ENCODE measurements at places on chromosomes 3 and 15.
A peak's percentile ranks its signal among the peaks of the same experiment; 100 is the strongest.

DNA sequence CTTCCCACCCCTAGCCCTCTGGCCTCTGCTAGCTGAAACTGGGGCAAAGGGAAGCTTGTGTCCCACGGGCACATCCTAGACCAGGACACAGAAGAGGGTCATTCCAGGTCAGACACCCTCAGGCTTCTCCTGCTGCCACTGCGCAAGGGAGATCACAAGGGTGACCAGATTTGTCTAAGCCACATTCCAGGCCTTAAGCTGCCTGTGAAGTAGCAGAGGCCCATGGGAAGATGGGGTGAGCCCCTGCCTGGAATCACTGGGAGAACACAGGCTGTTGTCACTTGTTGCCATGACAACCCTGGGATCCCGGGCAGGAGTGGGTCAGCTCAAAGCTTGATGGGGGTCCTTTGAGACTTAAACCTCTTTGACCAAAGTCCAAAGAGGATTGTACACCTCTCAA, 10.8 kb downstream of the STRA6 start:
- no peak for DNase-seq

DNA sequence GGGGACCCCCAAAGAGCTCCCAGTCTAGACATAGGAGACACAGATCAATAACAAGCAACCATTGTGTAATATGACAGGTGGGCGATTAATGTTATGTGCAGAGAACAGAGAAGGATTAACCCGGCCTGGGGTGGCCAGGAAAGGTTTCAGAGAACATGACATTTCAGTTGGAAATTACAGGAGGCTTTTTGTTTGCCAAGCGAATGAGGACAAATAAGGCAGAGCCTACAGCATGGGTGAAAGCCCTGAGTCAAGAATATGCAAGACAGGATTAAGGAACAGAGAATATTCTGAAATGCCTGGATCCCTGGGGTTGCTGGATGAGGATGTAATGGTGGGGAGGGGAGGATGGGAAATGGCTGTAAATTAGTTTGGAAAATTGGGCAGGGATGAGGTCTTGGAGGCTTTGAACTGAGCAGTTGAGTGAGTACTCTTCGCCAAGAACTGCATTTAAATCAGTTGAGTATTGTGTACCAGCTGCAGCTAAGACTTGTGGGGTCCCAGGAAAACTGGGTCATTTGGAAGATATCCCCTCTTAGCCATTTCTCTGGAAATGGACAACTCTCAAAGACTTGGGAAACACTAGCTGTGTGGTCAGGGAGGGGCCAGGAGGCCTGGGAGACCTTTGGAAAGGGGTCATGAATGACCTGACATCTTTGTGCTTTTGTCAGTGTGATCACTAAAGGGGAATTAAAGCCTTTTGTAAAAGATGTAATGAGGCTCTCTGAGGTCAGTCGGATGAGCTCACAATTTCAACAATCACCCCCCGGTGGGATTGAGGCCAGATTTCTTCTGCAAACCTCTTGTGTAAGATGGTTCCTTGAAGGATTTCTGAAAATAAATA, 198.6 kb upstream of the NR2E3 start:
- no peak for DNase-seq

DNA sequence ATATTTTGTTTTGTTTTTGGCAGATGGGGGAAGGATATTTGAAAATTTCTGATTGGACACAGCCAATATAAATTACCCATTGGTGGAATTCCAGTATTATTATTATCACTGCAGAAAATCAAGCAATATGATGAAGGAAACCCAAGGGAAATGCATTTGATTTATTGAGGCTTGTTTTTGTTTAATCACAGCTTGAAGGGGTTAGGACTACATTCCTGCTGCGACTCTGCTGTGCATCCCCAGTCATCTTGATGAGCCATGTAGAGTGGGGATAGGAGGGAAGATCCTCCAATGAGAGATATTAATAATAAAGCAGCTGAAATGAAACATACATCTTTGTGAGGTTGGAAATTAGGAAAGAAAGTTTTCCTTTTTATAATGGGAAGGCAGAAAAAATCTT, 208.6 kb downstream of the GAP43 start:
- no peak for DNase-seq

DNA sequence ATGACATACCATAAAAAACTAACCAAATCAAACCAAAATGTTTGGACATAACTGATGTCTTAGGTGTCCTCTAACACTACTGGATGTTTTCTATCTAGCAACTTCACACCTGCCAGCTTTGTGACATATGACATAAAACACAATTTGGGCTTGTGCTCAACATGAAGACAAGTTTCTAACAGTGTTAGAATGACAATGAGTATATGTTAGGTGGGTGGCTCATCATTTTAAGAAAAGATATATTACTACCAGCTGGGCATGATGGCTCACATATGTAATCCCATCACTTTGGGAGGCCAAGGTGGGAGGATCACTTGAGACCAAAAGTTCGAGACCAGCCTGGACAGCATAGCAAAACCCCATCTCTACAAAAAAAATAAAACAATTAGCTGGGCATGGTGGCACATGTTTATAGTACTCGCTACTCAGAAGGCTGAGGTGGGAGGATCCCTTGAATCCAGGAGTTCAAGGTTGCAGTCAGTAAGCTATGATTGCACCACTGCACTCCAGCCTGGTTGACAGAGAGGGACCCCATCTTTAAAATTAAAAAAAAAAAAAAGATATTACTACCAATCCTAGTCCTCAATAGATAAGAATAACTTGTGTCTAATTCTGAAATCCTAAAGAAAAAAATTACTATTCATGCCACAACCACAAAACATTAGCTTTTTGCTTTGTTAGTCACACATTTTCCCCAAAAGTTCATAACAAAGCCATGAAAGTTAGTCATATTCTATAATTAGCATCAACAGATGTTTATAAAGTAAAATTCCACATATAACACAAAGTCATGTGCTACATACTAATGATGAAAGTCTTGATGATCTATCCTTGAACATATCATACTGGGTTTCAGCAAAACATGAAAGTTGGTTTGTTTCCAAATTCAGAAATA, 59.9 kb downstream of the LRRFIP2 start:
- no peak for DNase-seq

- no peak for DNase-seq
Measured at GRCh38 chr3:173644086-173645082, 246.8 kb downstream of the NLGN1 start.

- peak; percentile 15 for DNase-seq
Measured at GRCh38 chr3:195908694-195909581, 587 bp upstream of the TNK2 start.

- no peak for DNase-seq
Measured at GRCh38 chr15:82854554-82854953, 45.1 kb downstream of the WHAMM start.

- DNase-seq, result no peak
Measured at GRCh38 chr3:68664276-68664675, 268.1 kb downstream of the TAFA4 start.

DNA sequence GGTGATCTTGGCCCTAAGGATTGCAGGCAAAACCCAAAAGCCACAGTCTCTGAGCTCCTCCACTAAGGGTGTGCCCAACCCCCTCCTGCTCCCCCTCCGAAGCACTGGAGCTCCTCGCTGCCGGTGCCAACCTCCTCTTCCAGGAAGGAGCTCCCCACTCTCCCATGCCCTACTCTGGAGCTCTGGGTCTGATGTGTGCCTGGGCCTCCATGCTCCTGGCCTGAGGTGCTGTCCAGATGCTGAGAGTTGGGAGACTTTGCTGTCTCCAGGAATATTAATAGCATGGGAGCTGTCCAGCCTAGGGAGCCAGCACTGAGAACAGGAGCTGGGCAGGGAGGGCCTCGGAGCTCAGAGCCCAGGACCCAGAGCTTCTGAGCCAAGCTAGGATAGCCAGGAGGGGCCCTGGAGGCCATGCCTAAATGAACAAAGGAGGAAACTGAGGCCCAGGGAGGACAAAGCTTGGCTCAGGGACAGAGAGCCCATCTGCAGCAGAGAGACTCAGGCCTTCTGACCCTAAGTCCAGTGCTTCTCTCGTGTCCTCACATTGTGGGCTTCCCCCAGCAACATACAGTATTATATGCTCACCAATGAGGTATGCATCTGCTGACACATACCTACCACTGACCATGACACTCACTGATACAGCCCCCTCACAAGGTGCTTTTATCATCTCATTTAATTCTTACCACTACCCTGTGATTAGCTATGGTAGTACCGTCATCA, 36.9 kb upstream of the HERC1 start:
- DNase-seq, result no peak

DNA sequence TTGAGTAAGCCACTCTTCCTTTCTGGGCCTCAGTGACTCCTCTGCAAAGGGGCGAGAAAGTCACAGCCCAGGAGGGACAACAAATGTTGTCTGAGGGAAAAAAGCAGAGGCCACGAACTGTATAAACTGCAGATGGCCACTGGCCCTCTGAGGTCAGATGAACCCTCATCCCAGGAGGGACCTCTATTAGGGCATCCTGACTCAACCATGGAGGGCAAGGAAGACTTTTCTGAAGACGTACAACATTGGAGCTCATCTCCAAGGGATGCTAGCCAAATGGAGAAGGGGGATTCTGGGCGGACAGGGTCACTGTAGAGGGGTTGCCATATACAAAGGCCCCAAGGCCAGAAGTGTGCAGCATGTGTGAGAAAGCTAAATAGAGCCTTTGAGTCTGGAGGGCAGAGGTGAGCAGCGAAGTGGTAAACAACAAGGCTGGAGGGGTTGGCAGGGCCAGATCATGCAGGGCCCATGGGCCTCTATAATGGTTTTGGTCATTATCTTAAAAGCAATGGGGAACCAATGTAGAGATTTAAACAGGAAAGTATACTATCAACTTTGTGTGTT, 16.7 kb downstream of the GRAMD2A start:
- no peak for DNase-seq

GRCh38 chr3:117226932-117227331, 517.4 kb downstream of the TUSC7 start:
- DNase-seq, result no peak

- no peak for DNase-seq
Measured at GRCh38 chr3:150385296-150386242, 22.5 kb upstream of the TSC22D2 start.

- no peak for DNase-seq
Measured at GRCh38 chr3:66411474-66411873, 89.3 kb downstream of the LRIG1 start.

DNA sequence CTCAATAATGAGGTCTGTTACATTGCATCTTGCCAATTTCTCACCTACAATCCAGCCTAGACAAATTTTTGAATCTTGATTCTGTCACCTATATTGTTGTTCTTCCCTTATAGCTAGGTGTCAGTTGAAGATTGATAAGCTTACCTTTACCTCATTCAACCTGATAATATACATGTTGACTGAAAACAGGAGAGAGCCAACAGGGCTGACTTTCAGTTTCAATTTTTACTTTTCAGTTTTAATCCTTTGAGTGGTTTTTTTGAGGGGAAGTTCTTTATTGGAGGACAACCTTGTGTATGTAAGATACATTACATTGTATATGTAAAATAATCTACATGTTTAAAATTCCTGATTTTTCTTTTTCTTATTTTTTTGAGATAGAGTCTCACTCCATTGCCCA, 5.8 kb downstream of the ATP13A5 start:
- no peak for DNase-seq

DNA sequence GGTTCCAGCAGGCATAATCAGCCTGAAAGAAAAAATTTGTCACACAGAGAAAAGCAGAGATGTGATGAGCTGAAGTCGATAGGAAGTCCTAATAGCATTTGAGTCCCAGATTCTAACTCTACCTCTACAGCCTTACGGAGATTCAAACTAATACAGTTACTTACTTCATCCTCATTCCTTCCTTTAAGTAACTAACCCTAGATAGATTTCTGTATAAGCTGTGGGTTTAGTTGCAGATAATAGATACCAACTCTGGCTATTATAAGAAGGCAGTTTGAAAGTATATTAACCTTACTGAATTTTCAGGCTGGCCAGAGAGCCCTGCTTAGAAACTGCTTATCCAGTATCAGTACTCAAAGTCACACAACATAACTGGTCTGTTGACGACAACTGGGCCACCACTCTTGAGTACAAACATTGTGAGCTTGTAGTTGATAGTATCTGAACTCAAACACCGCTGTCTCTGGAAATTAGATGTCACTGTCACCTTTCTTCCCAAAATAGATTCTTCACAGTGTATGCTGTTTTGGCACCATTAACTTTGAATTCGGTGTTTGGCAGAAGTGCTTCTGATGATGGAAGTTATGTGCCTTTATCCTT, 484.3 kb downstream of the DIPK2A start:
- no peak for DNase-seq

- DNase-seq, result no peak
Measured at GRCh38 chr3:68403741-68404140, 528.6 kb downstream of the TAFA4 start.

GRCh38 chr3:163605915-163606314, 1472.4 kb downstream of the SI start:
- DNase-seq, result no peak

GRCh38 chr3:187066228-187066995, 72.9 kb downstream of the RPL39L start:
- peak; percentile 16 for DNase-seq

GRCh38 chr15:87080547-87080946, 1000.9 kb downstream of the AGBL1 start:
- DNase-seq, result no peak

DNA sequence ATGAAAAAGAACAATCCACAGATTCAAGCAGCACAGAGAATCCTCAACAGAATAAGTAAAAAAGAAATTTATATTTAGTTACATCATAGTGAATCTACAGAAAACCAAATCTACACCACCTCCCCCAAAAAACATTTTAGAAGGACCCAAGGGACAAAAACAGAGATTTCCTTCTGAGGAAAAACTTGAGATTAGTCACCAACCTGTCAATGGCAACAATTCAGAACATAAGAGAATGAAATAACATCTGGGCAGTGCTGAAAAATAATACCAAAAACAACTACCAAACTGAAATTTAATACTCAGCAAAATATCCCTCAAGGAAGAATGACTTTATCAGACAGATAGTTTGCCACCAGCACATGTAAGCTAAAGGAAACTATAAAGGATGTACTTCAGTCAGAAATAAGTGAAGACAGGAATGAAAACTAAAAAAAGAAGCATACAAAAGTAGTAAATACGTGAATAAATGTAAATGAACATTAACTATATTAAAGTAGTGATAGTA, 260.7 kb downstream of the ULK4 start:
- no peak for DNase-seq

DNA sequence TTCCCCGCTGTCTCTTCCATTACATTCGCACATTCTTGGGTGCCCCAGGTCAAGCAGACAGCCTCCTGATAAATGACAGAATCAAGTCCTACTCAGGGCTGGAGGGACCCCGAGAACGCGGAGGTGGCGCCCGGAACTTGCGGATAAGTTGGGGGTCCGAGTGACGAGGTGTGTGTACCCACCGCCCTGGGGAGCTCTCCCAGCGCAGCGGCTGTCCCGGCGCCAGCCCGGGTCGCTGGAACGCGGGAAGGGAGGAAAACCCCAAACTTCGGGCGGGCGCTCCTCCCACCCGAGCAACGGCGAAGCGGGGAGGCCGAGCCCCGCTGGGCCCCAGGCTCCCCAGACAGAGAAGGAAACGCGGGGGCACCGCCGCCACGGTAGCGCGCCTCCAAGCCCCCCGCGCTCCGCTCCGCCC, 550 bp downstream of the CLN6 start:
- DNase-seq, result no peak

DNA sequence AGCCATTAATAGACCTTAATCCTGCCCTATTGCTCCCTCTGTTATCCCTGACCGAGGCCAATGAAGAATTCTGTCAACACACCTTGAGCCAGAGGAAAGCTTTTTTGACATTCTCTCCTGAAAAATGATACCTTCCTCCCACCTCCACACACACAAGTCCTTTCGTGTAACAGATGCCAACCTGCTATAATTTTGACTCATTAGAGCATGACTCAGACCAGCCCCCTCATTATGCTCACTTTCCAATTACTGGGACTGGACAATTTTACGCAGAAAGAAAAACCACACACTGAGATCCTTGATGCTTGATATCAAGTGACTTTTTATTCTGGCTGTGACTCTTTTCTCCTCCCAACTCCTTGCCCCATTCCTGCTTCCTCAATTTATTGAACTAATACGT, 50.9 kb downstream of the LSAMP start:
- no peak for DNase-seq
